Occipital lobe (tissue), 3 donors: ENCODE measurements at places on chromosomes 4 and X.

DNA sequence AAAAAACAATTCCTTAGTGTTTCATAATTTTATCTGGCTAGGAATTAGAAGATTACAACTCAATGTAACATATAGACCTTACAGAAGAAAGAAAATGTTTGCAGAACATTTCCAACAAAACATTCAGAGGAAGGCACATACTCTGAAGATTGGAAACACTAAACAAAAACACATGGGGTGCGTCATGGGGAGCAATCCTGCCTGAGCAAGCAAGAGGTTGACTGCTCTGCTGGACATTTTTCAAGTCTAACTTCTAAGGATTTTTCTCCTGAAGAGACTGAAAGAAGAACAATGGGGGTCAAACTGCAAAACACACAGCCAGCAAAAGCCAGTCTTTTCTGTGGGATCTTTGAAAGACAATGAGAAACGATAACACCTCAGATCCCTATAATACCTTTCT lies 182.8 kb downstream of the GUCY2F start:
- DNase-seq, result no peak

GRCh38 chrX:102744307-102744706 lies 23.8 kb downstream of the GPRASP3 start:
- DNase-seq, result no peak

- no peak for DNase-seq
These were observed 1900.0 kb downstream of the C4orf33 start for GRCh38 chr4:130995988-130996387.

DNA sequence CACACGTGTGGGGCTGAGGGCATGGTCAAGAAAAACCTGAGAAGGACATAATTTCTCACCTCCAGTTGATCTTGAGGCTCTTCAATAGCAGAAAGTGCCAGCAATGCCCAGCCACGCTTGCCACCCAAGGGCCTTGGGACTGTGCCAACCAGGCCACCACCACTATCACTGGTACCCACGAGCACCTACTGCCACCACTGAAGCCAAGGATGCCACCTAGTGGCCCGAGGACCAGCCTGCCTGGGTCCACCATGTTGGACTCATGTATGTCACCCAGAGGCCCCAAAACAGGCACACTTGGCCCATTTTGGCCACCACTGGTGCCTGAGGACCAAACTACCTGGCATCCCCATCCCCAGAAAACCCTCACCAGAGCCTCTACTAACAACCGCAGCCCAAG lies 191.8 kb downstream of the ADAM29 start:
- DNase-seq, result no peak

DNA sequence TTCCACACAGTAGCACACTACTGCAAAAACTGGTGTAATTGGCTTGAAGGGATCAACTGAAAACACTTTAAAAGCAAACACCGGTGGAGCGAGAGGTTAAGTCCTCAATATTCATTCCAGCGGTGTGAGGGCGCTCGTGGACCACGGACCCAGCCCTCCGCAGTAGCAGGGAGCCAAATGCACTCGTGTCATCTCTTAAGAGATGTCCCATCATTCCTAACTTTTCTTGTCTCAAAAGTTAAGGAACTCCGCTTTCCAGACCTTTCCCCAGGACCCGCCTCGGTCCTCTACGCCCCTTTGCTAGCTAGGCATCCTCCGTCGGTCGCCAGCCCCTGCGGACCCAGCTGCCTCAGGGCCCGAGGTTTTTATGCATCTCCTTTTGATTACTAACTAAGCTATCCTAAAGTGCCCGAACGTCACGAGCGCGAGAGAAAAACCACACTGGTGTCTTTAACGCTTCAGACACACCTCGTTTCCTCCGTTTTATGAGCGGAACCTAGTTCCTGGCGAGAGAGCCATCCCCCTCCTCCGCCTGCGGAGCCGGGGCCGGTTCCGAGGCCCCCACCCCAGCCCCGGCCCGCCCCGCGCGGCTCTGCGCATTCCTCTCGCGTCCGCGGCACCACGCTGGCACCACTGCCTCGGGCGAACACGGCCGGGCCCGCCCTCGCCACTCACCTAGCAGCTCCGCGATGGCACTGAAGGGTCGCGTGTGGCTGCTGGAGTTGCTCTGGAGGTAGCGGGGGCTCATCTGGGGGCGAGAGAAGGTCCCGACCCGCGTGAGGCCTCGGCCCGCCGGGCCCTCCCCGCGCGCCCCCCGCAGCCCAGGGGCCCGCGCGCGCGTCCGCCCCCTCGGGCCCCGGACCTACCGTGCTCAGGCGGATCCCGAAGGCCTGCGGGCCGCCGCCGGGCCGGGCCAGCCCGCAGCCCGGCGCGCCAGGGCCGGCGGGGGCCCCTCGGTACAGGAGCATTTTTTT lies 723 bp downstream of the MORC4 start:
- peak; percentile 12 for DNase-seq

DNA sequence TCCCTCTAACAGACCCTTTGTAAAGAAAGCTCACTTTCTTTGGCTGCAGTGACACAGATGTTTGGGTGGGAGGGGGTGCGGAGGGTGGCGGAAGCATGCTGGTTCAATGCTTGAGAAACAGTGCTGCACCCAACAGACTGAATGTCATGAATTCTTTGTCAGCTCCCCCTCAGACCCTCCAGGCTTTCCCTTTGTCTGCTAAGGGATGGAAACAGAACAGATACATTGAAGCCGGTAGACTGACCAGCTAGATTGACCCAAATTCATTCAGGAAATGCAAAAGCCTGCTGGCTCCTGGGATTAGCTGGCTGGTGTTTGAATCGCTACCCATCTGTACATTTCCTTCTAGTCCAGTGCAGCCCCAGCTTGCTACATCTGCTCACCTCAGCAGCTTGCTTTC lies 90.8 kb upstream of the PAK3 start:
- DNase-seq, result no peak

- DNase-seq, result no peak
These were observed 196.4 kb upstream of the RADX start for GRCh38 chrX:106415276-106415895.

DNA sequence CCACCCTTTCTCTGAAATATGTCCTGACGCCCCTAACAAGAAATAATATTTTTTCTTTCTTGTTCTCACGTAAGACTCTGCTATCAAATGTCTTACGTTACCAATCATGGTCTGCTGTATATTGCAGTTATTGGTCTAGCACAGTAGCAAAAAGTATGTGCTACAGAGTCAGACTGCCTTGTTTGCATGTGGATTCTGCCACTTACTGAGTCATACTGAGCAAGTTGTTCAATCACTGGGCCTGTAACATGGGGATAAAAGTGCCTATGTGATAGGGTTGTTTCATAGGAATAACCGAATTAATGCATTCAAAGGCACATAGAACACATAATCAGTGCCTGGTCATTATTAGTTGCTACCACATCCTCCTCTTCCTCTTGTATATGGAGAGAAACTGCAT lies 14.1 kb downstream of the RPGR start:
- DNase-seq, result no peak

DNA sequence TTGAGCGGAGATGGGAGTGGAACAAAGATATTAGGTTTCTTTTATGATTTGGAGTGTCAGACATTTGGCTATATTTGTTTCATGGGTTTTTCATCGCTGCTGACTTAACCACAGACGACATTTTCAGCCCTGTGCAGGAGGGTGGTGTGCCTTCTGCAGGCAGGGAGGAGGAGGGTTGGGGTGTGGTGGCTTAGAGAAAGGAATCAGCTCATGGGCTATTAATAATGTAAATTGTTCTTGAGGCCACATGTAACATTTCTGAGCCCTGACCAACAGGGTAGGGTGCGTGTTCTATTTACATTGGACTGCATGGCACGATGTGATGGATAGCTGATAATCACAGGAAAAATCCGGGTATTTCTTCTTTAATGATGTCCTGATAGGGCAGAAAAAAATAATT lies 67.6 kb downstream of the POLA1 start:
- DNase-seq, result no peak
